Right lung (tissue), 10 donors: ENCODE measurements at places on chromosomes 5 and 9. TPM values are rescaled to one million over a fixed set of nuclear protein-coding genes. Genes with fewer than 3 reads are reported as not detected.

- DNase-seq, result no peak
Observed at GRCh38 chr9:132914924-132915323, 29.5 kb downstream of the TSC1 start.

GRCh38 chr5:163436515-163436914 lies 880 bp upstream of the CCNG1 start:
- DNase-seq, result no peak

GRCh38 chr5:130198927-130199326 lies 294.7 kb downstream of the CHSY3 start:
- DNase-seq, result no peak

DNA sequence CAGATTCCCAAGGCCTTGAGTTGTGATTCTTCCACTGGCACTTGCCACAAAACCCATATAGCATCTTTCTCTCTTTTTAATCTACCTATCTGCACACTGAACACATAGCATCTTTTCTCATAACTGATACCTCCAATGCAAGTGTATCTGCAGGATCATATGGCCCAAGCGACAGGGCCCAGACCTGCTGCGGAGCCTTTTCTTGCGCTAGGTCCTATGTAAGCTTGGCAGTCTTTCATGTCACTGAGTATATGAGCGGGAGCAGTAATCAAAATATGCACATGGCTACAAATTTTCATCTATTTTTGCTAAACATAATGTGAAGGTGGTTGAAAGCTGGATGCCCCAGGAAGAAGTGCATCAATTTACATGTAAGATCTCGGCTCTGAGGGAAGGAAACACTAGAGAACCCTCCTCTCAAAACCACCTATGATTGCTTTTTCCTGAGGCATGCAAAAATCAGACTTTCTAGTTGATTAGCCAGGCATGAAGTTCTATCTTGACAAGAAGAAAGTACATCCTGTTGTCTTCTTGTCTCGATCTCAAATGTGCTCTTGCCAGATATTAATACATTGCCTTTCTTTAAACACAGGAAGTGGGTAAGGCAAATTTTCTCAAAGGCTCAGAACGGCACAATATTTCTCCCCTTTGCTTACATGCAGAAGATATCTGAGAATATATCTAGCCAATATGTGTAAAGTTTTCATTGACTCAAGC lies 26.9 kb upstream of the CEMIP2 start:
- no peak for DNase-seq

- DNase-seq, result no peak
Observed at GRCh38 chr9:89929673-89930480, 325.1 kb downstream of the GADD45G start.

DNA sequence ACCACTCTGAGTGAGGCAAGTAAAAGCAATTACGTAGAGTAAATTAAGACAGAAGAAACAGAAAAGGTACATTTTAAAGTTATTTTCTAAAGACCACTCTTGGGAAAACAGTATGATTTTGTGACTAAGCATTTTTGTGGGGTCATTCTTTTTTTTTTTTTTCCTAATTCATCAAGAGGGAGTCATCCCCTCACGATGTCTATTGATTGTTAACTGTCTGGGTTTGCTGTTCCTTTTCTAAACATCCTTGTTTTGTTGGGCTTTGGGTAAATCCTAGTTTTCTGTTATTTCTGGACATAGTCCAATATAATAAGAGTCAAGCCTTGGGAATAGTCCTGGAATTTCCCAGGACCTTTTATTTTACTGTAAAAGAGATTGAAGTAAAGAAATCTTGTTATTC lies 63.8 kb downstream of the ANKRD55 start:
- no peak for DNase-seq

RLN2 gene
- 2.0 TPM for polyA plus RNA-seq

LCN9 gene
- not detected for polyA plus RNA-seq

IRX4 gene
- not detected for polyA plus RNA-seq

PNPLA7 gene
- polyA plus RNA-seq, result 6.2 TPM
